ENCODE measurements at places on chromosomes 5 and 9.

GRCh38 chr9:135776893-135777622, 75.1 kb downstream of the KCNT1 start:
- DNase-seq = no peak

- no peak for DNase-seq
Observed at GRCh38 chr5:88732181-88732633, 150.8 kb downstream of the MEF2C start.

DNA sequence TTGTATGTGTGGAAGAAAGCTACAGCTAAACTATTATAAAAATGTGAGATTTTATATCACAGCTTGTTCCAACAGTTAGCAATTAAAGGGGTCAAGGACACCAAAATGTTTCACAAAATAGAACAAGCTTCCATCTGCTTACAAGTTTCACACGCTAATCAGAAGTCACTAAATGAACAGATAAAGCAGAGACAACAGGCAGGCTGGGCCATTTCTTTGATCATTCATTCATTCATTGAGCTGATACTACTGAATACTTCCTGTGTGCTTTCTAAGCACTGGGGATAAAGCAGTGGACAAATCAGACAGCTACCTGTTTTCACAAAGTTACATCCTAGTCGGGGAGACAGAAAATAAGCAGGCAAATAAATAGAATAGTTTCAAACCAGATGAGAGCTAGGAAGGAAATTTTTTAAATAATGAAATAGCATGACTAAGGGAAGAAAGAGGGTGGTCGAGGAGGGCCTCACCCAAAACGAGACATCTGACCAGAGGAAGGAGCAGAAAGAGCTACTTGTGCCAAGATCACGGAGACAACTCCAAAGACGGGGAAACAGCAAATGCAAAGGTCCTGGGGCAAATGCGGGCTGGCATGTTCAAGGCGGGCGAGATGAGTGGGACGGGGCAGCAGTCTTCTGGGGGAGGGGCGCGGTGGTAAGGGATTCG, 1.2 kb downstream of the MAPK9 start:
- no peak for DNase-seq

DNA sequence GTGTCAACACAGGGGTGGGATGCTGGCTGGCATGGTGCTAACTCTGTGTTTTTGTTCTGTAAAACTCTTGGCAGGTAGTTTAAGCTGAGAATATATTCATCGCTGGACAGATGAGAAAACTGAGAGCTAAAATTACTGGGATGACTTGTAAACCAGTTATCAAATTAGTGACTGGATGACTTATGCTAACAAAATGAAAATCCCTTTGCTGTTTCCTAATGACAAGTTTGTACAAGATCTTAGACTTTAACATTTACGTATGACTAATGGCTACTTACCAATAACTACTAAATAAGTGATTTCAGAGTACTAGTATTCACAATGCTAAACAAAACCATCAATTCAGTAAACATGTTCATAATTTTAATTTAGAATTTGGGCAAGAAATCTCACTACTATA, 854.8 kb upstream of the ARRDC3 start:
- DNase-seq = no peak

GRCh38 chr9:15295761-15296405, 11.1 kb downstream of the TTC39B start:
- DNase-seq = no peak

DNA sequence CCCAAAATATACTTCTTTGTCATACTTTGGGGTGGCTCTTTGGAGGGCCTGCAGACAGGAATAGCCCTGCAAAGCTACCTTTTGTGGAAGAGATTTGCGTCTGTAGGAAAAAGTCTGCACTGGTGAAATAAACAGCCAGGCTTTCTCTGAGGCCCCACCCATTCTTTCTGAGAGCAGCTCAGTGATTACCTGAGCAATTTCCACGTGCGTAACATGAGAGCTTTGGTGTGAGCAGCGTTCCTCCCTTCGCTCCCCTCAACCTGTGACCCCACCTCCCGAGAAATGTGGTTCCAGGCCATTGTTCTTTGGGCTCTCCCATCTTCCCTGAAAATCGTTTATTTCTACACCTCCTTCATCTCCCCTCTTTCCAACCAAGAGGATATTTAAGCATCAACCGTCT, 23.8 kb upstream of the FBP1 start:
- DNase-seq = no peak

DNA sequence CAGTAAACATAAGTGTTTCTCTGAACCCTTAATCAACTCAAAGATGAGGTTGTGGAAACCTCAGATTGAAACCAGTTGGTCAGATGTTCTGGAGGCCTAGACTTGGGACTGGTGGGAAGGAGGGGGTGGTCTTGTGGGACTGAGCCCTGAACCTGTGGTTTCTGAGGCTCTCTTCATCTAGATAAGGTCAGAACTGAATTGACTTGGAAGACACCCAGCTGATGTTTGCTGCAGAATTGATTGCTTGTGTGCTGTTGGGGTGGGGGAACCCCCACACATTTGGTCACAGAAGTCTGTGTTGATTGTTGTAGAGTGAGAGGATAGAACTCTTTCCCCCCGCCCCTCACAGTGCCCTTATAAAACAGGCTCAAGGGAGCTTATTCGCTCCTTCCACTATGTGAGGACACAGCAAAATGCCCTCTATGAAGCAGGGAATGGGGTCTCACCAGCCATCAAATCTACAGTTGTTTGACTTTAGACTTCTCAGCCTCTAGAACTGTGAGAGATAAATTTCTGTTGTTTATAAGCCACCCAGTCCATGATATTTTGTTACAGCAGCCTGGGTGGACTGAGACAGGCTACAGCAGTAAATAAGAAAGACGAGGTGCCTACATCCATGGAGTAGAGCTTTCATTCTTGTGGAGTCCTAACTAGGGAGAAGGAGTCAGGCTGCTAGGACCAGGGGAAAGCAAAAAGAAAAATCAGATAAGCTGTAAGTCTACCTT, 25.7 kb upstream of the UGCG start:
- DNase-seq = no peak

DNA sequence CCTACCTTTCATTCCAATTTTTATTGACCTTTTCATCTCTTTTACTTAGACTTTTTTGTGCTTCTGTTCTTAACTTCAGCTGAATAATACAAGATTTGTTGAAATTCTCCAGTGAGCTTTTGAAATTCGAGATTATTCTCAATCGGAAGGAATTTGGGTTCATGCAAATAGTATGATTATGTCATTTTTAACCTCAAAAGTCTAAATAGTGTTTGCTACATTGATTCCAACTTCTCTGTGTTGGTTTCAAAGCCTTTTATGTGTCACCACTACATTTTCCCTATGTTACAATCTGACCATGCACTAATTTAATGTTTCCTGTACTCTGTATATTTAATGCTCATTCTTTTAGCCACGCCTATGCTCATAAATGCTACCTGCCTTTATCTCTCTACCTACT, 44.1 kb downstream of the VPS13A start:
- no peak for DNase-seq

DNA sequence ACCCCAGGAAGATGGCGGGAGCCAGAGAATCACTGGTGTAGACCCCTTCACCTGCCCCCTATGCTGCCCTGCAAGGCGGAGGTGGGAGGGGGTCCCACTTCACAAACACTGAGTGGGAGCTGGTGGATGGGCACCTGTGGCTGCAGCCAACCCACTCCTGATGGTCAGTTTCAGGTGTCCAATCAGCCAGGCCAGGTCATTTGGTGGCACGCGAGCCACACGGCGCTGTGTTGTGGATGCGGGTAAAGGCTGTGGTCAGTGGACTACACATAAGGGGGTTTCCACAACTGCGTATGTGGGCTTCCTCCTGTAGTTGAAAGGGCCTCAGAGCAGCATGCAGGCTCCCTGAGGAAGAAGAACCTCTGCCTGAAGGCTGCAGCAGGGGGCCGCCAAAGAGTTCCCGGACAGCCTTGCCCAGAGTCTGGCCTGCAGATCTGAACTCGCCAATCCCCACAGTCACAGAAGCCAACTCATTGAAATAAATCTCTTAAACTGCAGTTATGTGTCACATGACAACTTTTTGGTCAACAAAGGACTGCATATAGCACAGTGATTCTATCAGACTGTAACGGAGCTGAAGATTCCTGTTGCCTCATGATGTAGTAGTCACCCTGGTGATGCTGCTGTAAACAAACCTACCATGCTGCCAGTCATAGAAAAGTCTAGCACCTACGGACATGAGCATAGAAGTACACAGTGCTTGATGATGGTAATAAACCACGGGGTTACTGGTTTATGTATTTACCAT, 284.7 kb upstream of the IRX2 start:
- DNase-seq = no peak

DNA sequence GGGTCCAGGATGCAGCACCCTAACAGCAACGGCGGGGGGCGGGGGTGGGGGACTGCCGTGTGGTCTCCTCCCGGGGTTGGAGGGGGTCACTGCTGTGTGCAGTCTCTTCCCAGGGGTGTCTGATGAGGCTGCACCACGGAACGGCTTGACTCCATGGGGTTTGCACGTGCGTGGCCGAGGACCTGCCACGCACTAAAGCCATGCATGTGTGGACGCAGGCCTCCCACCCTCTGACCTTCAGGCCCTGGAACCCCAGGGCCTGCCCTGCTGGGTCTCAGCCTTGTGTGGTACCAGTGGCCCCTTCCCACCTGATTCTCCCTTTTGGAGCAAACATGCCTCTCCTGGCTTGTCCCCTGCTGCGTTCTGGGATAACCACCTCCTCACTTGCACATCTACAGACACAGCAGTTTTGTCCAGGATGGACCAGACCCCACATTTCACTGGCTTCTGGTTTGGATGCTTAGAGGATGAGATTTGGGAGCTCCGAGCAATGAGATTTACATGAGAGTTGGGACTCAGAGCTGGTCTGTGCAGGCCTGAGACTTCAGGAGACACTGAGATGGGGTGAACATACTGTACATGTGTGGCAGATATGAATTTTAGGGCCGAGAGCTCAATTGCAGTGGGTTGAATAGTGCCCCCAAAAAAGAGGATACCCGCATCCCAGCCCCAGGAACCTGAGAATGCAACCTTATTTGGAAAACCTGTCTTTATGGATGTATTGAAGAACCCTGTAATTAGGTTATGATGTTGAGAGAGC, 45.8 kb downstream of the SLC12A7 start:
- no peak for DNase-seq

DNA sequence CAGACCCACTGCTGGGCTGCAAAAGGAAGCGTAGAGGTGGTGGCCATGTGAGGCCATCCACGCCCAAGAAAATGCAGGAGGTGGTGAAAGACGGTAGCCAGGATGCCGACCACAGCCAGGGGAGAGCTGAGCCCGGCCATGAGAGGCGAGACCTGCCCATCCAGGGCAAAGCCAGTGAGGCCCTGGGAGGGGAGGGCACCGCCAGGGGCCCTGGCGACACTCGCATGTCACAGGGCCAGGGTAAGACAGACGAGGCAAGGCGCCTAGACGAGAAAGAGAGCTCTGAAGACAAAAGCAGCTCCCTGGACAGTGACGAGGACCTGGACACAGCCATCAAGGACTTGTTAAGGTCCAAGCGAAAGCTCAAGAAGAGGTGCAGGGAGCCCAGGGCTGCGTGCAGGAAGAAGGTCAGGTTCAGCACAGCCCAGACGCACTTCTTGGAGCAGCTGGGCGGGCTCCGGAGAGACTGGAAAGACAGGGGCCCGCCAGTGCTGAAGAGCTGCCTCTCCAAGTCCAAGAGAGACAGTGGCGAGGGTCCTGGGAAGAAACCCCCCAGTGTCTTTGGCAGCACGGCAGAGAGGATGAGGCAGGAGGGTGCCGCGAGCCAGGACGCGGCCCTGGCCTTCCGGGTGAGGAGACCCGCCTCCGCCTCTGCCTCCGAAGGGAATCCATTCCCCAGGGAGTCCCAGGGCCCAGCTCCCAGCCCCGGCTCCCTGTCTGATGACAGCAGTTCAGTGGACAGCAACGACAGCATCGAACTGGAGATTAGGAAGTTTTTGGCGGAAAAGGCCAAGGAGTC, 6.9 kb downstream of the PPP1R26 start:
- DNase-seq = no peak

DNA sequence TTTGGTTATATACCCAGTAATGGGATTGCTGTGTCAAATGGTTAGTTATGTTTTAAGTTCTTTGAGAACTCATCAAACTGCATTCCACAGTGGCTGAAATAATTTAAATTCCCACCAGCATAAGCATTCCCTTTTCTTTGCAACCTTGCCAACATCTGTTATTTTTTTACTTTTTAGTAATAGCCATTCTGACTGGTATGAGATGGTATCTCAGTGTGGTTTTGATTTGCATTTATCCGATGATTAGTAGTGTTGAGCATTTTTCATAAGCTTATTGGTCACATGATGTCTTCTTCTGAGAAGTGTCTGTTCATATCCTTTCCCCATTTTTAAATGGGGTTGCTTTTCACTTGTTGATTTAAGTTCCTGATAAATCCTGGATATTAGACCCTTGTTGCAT, 435.7 kb upstream of the RIOK2 start:
- DNase-seq = no peak

DNA sequence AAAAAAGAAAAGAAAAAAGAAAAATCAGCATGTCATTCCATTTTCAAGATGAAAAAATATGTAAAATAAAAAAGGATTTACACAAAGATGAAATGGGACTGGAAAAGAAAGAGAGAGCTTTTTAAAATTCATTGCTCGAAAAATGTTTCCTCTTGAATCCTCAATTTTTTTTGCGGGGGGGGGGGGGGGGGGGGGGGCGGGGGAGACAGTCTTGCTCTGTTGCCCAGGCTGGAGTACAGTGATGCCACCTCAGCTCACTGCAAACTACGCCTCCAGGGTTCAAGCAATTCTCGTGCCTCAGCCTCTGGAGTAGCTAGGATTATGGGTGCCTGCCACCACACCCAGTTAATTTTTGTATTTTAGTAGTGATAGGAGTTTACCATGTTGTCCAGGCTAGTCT, 16.5 kb downstream of the PFDN1 start:
- DNase-seq = no peak

DNA sequence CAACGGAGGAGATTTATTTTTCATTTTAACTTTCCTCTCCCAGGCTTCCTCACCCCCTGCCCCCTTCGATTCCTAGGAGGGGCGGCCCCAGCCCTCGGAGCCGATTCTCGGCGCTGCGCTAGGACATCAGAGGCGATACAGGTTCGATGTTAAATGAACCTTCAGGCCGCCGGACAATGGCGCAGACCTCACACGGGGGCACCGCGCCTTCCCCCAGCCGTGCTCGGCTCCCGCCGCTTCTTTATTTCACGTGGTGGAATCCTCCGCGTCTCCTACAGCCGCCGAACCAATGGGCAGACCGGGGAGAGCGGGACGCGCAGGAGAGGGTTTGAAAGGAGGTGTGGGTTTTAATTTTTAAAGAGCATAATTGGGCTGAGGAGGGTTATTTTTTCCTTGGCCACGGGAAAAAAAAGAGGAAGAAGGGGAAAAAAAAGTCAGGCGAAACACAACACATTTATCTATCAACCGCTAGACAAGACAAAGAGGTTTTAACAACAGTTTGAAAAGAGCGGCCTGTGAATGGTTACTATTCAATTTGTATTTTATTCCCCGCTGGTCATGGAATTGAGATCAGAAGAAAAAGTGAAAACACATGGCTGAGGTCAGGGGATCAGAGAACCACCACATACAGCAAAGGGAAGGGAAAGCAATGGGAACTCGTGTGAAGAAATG, 126.8 kb downstream of the TMEM174 start:
- no peak for DNase-seq

DNA sequence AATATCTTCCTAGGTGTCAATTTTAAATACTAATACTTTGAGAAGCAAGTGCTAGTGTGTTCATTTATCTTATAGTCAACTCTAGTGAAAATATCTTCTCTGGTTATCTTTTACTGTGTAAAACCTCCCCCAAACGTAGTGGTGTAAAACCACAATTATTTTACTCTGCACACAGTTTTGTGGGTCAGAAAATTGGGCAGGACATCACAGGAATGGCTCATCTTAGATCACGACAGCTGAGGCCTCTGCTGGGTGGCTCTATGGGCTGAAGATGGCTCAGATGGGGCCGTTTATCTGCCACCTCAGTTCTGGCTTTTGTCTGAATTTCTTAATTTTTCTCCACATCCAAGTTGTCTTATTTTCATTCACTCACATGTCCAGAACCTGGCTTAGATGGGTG, 457.2 kb upstream of the ACTBL2 start:
- DNase-seq = no peak
